Pons (tissue), 1 donor: ENCODE measurements at places on chromosomes 7 and 10.
A peak's percentile ranks its signal among the peaks of the same experiment; 100 is the strongest.

DNA sequence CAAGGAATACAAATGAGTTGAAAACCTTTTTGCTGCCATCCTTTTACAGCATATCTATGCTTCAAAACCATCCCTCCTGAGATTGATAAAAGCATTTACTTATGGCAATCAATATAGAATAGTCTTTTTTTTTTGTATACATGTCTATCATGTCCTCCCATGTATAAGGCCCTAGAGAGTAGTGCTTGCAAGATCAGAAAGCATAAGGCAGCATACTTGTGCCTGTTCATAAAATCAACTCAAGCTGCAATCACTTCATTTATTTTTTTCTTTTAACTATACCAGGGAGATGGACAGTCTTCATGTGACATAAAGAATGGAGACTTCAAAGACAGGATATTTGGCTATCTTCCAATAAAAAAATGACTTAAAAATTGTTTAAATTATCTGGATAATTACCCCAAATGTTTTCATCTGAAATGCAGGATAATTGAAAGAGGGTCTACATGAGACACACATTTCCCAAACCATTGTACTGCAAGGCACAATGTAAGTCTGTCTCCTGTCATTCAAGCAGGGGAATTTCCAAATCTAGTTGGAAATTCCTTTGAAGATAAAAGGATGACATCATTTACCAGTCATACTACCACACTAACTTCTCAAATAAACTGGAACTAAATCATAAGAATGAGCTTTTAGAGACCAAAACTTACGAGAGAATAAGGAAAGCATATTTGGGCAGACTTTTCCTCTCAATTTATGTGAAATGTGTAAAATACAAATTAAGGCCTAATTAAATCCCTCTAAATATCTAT lies 22.5 kb downstream of the LRRN3 start:
- no peak for DNase-seq

DNA sequence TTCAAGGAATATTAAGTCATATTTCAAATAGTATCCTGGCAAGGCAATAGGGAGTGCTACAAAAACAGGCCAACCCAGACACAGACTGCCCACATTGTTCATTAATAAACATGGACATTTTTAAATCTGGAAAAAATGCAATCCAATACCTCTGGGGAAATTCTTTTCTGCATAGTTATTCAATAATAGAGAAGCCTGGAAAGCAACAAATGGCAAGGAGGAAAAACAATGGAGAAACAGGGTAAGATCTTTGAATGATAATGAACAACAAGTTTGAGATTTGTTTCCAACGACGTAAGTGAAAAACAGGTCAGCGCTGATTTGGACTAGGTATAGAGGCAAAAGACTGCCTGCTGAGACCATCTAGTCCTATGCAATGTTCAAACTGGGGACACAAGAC lies 44.7 kb upstream of the ZNF800 start:
- no peak for DNase-seq

DNA sequence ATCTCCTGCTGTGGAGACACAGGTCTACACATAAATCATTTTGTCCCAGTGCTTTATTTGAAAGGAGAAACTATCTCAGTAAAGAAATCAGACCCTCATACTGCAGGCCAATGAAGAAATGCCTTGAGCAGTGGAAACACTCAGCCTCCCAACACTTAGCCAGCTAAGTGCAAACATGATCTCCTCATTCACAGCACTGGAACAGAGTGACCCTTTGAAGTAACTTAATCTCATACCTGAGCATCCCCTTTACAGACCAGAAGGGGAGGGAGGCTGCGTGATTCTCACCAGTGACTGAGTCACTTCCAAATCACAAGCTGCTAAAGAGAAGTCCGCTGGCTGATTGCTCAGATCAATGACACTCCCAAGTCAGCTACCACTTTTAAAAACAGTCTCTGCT lies 4.5 kb downstream of the CHST15 start:
- DNase-seq: no peak

DNA sequence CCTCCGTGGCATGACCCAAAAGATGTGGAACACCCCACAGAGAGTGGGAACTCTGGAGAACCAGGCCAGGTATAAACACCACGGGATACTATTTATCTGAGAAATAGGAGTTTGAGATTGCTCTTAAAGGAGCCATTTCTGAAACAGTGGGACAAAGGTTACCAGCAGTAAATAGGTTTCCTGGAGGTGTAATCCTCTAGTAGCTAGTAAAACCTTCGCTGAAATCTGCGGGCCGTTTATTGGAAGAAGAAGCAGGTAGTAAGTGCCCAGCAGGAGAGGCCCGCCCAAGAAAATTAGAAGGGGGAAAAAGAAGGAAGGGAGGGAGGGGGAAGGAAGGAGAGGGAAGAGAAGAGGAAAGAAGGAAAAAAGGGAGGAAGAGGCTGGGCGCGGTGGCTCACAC lies 51.6 kb downstream of the CHST3 start:
- DNase-seq: no peak

GRCh38 chr10:103541616-103542015 lies 48.1 kb downstream of the NEURL1 start:
- no peak for DNase-seq

- no peak for DNase-seq
These were observed 121.3 kb downstream of the CHN2 start for GRCh38 chr7:29315892-29316270.

- DNase-seq: no peak
These were observed 65.2 kb upstream of the PODXL start for GRCh38 chr7:131621652-131622051.

DNA sequence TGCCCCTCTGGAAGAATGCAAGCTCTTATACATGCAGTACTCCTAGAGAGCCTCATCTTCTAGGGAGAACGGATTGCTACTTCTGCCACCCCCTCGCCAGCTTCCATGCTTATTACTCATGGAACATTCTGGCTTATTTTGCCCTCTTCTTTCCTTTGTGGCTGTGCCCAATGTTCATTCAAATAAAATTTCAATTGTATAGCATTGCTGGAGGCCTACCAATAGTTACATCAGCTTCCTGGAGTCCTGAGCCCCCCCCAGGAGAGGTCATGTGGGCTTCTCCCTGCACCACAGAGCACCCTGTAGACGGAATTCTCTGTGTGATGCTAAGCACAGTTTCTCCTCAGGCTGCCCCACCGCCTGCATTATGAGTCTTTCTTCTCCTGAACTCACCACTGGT lies 1094.0 kb downstream of the KCNMA1 start:
- DNase-seq: no peak

DNA sequence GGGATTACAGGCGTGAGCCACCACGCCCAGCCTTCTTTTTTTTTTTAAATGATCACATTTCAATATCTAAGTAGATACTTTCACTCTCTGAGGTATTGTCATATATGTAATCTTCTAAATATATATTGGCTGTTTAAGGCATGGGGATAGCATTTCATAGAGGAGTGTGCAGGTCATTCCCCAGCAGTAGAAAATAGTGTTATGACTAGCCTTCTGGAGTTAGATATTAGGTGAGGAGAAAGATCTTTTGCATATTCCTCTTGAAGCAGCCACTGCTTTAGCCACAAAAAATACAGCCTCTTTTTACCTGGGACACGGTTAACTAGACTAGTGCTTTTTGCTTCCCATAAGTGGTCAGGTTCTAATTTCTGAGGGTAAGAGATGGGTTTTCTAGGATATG lies 28.9 kb downstream of the ADD3 start:
- DNase-seq: no peak

- peak; percentile 48 for DNase-seq
These were observed 2.1 kb downstream of the SCD start for GRCh38 chr10:100349087-100349486.

DNA sequence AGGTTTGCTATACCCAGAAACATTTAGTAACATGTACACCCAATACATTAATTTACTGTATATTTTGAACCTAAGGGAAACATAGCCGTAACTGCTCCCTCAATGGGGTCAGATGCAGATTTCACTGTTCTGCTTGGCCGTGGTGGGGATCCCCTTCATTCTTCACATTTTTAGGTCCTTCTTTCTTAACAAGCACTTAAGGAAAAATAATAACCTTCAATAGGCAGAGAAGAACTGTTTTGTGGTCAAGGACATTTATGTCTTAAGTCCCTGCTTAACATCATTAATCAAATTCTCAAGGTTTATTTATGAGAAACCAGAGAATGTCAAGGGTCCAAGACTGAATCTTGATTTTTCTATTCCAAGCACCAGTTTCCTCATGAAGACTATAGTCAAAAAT lies 592.1 kb upstream of the ANKRD30A start:
- no peak for DNase-seq

GRCh38 chr7:70790215-70791073 lies 341.5 kb upstream of the GALNT17 start:
- no peak for DNase-seq

DNA sequence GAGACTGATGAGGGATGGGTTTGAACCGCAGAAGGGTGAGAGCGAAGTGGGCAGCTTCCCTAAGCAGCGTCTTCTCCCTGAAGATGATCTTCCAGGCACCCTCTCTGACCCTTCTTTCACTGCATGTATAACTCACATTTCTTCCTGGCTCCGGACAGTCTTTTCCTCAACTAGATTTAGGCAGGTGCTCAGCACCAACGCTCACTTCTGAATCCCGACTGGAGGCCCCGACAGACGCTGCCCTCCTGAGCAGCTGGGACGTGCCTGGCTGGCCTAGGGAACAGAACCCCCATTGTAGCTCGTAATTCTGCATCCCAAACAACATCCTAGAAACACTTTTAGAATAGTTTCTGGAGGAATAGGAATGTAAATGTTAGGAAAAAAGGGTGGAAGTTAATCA lies 206.6 kb downstream of the DIP2C start:
- no peak for DNase-seq

DNA sequence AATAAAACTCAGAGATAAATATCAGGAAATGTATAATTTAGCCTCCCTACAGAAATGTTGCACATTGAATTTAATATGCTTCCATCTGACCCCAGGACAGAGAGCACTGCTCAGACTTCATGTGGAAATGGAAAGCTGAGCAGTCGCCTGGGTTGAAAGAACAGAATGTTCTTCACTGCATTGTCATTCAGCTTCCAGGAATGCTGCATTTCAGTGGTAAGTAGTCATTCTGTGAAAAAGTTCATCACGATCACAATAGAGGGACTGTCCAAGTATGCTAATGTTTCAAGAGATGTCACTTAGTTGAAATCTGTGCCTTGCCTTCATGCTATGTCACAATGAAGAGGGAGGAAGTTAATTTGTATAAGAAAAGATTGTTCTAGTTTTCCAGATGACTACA lies 147.3 kb downstream of the NRCAM start:
- peak; percentile 40 for DNase-seq

DNA sequence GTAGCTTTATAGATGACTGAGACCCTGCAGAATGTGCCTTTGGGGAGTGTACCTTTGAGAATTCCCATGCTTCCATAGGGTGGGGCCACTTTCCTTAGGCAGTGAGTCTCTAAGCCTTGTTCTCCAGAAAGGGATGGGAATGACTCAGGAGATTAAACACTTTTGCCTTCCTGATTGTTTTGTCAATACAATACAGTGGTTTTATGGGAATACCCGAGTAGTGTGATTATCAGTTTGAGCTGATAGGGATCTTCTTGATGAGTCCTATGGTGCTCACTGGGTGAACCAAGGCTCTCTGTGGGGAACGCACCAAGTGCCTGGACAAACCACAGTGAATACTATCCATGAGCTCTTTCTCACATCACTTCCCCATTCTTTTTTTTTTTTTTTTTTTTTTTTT lies 6.3 kb downstream of the MYOF start:
- DNase-seq: no peak

- DNase-seq: peak; percentile 91
These were observed 95.8 kb upstream of the ABCB5 start for GRCh38 chr7:20519645-20520044.

GRCh38 chr7:28191751-28192150 lies 11.2 kb upstream of the JAZF1 start:
- DNase-seq: no peak

- DNase-seq: no peak
These were observed 504.3 kb upstream of the VSTM2A start for GRCh38 chr7:54037873-54038272.

DNA sequence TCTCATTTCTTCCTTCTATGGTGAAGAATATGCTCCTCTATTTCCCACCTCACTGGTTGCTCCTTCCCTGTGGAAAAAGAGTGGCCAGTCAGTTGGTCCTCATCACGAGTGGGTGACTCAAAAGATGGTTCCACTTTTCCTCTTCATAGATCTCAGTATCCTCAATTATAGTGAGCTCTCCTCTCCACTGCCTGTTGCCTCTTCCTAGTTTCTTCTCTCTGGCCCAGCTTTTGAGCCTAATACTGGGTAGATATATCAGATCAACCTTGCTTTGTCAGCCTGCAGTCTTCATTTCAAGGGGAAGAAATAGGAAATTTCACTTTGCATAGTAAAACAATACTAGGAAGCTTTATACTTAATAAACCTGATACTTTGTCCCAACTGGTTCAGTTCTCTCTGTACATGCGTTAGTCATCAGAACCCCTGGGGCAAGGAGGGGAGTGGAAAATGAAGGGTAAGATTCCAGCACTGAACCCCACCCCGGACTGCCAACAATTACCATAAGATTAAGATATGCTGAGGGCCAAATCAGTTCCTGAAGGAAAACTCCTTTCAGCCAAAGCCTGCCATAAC lies 15.5 kb upstream of the WNT16 start:
- no peak for DNase-seq

- DNase-seq: no peak
These were observed 64.8 kb upstream of the CALD1 start for GRCh38 chr7:134714470-134715205.

- no peak for DNase-seq
These were observed 164.2 kb downstream of the NXPH1 start for GRCh38 chr7:8597565-8597964.

GRCh38 chr10:50545846-50546245 lies 77.9 kb downstream of the SGMS1 start:
- no peak for DNase-seq

DNA sequence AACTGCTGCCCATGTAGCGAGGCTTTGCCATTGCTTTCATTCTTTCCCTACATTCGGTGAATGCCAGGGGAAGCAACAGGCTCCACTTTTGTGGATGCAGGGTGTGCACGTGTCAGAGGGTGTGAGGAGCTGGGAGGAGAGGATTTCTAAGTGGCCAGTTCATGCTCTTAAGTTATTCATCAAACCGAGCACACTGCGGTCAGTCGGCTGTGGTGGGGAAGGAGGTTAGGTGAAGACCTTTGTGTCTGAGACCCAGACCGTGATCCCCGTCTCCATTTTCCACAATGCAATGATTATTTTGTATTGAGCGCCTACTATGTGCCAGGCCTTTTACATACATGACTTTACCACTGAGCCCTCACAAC lies 438.6 kb upstream of the GALNT17 start:
- DNase-seq: peak; percentile 21

GRCh38 chr7:145169908-145170307 lies 334.1 kb upstream of the TPK1 start:
- no peak for DNase-seq

GRCh38 chr7:150570556-150571465 lies 3.6 kb downstream of the GIMAP4 start:
- DNase-seq: no peak

DNA sequence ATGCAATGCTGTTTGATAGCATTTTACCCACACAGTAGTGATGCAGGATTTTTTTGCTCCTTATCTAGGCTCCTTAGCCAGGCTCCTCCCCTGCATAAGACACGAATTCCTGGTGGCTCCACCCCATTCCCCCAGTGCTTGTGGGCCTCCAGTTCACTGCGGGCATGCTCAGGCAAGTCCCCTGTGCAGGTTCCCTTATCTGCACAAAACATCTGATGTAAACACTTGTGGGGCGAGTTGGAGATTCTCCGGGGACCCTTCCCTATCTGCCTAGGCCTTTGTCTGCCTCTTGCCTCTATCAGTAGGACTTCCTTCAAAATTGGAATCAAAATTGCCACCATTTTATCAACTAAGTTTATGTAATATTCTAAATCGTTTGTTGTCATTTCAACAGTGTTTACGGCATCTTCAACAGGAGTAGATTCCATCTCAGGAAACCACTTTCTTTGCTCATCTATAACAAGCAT lies 5.4 kb upstream of the STK17A start:
- DNase-seq: no peak
